C1 segment of cervical spinal cord (tissue), 14 donors: ENCODE measurements at places on chromosomes 12 and 14.

DNA sequence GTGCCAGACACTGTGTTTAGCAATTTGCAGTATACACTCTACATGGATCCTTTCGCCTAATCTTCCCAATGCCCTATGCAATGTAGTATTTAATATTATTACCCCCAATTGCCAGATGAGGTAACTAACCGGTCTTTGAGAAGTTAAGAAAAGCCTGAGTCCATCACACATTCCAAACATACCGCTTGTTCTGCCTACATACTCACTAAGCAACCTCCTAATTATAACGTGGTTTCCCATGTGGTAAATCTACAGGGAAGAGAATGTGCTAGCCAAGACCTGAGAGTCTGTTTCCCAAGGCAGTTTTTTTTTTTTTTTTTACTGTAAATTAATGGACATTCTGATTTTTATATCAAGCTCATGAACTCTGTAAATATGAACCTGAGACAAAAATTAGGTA is 37.2 kb downstream of the ATP2B1 start:
- DNase-seq = no peak

- DNase-seq = peak; percentile 73
These were observed 11.5 kb upstream of the KRT80 start for GRCh38 chr12:52203079-52203921.

DNA sequence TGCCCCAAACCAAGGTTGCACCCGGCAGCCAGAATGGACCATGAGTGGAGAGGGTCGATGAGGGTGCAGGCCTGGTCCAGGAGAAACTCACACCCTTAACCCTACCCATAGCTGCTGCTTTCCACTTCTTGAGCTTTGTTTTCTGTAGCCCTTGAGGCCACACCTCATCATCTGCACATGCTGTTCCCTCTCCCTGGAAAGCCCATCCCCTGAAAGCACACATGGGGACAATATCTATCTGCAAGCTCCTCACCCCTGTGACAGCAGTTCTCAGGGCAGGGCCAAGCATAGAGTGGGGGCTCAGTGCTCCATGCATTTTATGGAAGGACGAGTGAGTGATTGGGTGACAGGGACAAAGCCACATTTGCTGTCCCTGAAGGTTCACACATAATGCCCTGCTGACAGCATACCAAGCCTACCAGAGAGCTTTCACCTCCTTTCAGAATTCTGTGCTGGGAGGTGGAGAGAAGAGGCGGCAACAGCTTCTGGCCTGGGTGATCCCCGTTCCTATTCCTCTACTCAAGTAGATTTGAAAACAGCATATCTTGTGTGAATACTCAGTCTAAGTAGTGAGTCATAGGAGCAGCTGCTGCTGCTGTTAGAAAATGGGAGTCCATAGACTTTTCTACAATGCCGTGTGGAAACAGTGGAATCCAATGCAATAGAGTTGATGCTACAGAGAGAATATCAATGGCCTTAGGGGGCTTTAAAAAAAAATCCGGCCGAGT is 44.6 kb downstream of the SRGAP1 start:
- DNase-seq = no peak

GRCh38 chr12:55930771-55931316 is at the start of gene DGKA:
Gene DGKA, plus strand, starts transcription at chr12:55931162. Its CDS starts 5,342 bp downstream, at chr12:55936504.
- DNase-seq = no peak
